ENCODE measurements at places on chromosomes 11 and 22. TPM values are rescaled to one million over a fixed set of nuclear protein-coding genes. Genes with fewer than 3 reads are reported as not detected.

DNA sequence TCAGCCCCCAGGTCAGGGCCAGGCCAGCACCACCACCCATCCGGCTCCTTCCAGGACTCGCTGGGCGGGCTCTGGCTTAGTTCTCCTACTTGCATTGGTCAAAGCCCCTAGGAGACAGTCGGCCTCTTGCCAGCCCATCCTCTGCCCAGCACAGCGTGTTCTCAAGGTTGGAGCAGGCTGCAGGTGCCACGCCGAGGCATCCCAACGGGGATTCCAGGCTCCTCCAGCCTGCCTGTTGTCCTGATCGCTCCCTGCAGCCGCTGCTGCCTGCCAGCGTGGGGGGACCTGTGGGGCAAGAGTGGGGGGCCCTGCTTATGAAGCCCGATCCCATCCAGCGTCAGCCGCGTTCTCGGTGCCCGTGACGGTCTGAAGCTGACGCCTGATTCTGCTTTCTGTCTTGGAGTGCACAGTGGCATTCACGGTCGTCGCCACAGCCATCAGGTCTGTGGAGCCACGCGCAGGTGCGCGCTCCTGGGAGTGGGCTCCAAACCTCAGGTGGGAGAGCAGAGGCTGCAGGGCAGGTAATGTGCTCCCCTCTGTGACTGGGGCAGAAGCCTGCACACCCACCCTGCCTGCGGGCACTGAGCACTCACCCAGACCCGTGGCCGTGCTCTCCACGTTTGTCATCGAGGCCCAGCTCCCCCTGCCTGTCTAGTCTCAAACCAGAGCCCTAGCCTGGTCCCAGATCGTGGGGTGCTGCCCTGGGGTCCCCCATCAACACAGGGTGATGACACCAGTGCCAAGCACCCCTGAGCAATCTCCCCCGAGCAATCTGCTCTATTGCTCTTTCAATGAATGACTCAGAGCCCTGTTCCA, 991.6 kb downstream of the BRD1 start:
- no peak for DNase-seq

GRCh38 chr11:100963375-100963774, 166.2 kb downstream of the PGR start:
- DNase-seq: no peak

DNA sequence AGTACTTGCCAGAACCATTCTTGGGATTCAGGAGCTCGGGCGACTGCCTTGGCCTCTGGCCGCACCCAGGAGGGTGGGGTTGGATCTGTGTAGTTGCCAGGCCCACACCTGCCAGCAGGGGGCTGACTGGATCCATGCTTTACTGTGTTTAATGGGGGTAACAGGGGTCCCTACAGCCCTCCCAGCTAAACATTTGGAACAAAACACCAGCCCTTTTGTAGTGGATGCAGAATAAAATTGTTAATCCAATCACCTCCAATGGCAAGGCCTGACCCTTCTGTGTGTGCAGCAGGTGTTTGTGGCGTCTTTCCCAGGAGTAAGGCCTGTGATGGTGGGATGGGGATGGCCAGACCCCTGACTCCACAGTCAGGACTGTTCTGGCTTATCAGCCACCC, 22.5 kb downstream of the SUN2 start:
- DNase-seq: peak; percentile 14

GRCh38 chr11:124276081-124276480, 19.9 kb downstream of the OR8G5 start:
- peak; percentile 90 for DNase-seq

DNA sequence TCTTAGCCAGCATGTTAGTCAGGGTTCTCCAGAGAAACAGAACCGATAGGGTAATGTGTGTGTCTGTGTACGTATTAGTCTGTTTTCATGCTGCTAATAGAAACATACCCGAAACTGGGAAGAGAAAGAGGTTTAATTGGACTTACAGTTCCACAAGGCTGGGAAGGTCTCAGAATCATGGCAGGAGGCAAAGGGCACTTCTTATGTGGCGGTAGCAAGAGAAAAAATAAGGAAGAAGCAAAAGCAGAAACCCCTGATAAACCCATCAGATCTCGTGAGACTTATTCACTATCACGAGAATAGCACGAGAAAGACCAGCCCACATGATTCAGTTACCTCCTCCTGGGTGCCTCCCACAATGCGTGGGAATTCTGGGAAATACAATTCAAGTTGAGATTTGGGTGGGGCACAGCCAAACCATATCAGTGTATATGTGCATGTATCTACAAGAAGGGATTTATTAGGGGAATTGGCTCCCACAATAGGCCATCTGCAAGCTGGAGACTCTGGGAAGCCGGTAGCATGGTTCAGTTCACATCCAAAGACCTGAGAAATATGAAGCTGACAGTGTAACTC, 173.7 kb upstream of the NECTIN1 start:
- DNase-seq: no peak

- no peak for DNase-seq
These were observed 37.5 kb upstream of the MMP20 start for GRCh38 chr11:102662607-102663006.

DNA sequence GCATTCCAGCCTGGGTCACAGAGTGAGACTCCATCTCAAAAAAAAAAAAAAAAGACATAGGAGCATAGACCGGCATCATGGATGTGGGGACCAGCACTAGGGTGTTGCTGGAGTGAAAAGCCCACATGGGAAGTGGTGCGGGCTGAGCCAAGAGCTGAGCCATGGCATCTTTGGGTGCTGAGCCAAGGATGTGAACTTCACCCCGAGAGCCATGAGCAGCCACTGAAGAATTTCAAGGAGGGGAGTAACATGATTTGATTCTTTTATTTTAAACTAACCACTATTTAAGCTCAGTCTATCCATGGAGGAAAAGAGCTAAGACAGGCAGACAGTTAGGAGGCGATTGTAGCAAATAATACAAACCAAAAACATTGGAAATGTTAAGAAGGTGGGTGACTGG, 57.4 kb downstream of the AHNAK start:
- no peak for DNase-seq

SLC22A8 gene
- total RNA-seq: not detected

ADM2 gene
- total RNA-seq: 5.8 TPM

MRGPRE gene
- not detected for total RNA-seq

TNNI2 gene
- total RNA-seq: not detected
